ENCODE measurements at places on chromosomes 12 and 14.

GRCh38 chr12:109896188-109896587 lies 3.9 kb upstream of the TCHP start:
- DNase-seq: no peak

GRCh38 chr12:52084491-52085231 lies 5.2 kb downstream of the SMIM41 start:
- no peak for DNase-seq

DNA sequence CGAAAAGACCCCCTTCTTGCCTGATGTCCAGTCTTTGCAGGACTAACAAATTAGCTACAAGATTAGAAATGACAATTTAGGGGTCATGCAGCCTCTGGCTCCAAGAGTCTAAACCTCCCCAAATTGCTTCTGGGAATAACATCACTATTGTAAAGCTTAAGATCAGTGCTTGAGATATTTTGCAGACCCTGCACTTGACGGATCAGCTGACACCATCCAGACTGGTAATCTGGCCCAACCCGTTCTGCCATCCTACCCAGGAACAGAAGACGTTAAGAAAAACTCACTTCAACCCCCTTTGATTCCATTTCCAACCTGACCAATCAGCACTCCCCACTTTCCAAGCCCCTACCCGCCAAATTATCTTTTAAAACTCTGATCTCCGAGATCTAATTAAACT lies 236.7 kb upstream of the KRR1 start:
- DNase-seq: no peak

- DNase-seq: no peak
Measured at GRCh38 chr14:54852215-54852614, 50.4 kb downstream of the GCH1 start.

GRCh38 chr14:98959958-98960616 lies 311.9 kb downstream of the BCL11B start:
- no peak for DNase-seq
